CD8-positive, alpha-beta memory T cell (primary cell): ENCODE measurements at places on chromosomes 12 and 14. TPM values are rescaled to one million over a fixed set of nuclear protein-coding genes. Genes with fewer than 3 reads are reported as not detected.

DNA sequence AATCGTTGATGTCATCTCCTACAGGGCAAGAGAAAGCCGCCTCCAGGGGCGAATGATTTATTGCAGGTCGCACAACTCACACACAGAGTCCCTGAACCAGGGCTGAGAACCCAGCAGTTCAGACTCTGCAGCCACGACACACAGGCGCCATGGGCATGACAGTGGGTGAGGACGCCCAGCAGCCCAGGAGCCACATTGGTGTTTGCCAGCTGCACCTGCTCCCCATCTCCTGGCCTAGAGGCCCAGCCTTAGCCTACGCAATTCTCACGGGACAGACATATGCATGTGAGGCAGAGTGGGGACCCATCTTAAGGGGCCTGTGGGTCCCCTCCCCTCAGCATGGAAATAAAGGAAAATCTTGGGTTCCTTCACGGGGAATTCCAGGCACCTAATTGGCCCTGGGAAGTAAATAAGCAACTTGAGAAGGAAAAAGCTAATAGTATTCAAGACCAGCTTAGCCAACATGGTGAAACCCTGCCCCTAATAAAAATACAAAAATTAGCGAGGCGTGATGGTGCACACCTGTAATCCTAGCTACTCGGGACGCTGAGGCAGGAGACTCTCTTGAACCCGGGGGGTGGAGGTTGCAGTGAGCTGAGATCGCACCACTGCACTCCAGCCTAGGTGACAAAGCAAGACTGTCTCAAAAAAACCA, 69.3 kb downstream of the RIMBP2 start:
- DNase-seq, result no peak
- H3K27me3 ChIP-seq, result no peaks in the 10 kb centered on the region
- H3K4me3 ChIP-seq, result no peak overlapping the region
- H3K27ac ChIP-seq, result no peak overlapping the region

GRCh38 chr12:778615-779014, 26.2 kb downstream of the WNK1 start:
- no peak overlapping the region for H3K27ac ChIP-seq
- H3K4me3 ChIP-seq, result peak overlapping the region; percentile 38
- H3K4me1 ChIP-seq, result peaks cover 66% of the 10 kb centered on the region
- H3K27me3 ChIP-seq, result no peaks in the 10 kb centered on the region
- H3K36me3 ChIP-seq, result no peaks in the 10 kb centered on the region
- no peak for DNase-seq

KRT4 gene
- not detected for total RNA-seq

DNAJC22 gene
- not detected for total RNA-seq

- no peak overlapping the region for H3K4me3 ChIP-seq
- no peaks in the 10 kb centered on the region for H3K36me3 ChIP-seq
- no peak overlapping the region for H3K27ac ChIP-seq
Measured at GRCh38 chr14:102394717-102395375, 32.1 kb downstream of the TECPR2 start.

GRCh38 chr14:104196461-104197140, 58.2 kb downstream of the KIF26A start:
- no peaks in the 10 kb centered on the region for H3K36me3 ChIP-seq
- no peaks in the 10 kb centered on the region for H3K27me3 ChIP-seq
- H3K4me1 ChIP-seq, result no peaks in the 10 kb centered on the region
- H3K27ac ChIP-seq, result no peak overlapping the region

DNA sequence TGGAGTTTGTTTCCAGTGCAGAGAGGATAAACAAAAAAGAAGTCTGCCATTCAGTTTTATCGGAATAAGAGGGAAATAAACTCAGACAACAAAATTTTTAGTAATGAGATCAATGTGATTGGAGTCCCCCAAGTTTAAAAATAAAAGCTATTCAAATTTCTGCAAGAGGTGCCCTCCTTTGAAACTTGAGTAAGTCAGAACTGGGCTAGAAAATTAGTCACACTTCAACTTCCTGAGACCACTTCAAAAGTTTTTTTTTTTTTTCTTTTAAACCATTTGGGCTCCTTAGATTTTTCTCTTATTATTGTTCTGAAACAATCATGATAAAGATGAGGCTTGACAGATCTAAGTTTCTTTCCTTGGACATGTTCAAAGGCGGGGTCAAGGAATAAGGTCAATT, 3.2 kb downstream of the DACT1 start:
- no peak overlapping the region for H3K4me3 ChIP-seq
- H3K27ac ChIP-seq, result no peak overlapping the region
- no peaks in the 10 kb centered on the region for H3K27me3 ChIP-seq
- no peak for DNase-seq

TSFM gene
- 69.0 TPM for total RNA-seq

CSRP2 gene
- total RNA-seq, result 0.33 TPM
